Urinary bladder (tissue), 4 donors: ENCODE measurements at places on chromosomes 1 and 21. TPM values are rescaled to one million over a fixed set of nuclear protein-coding genes. Genes with fewer than 3 reads are reported as not detected.

GRCh38 chr1:40951943-40952743 lies 27.4 kb upstream of the CTPS1 start:
- DNase-seq: no peak

- DNase-seq: no peak
Measured at GRCh38 chr1:179591592-179592580, at the start of gene TDRD5. Gene TDRD5 (plus strand): TSS chr1:179591832. CDS start chr1:179592616, 784 bp downstream.

DNA sequence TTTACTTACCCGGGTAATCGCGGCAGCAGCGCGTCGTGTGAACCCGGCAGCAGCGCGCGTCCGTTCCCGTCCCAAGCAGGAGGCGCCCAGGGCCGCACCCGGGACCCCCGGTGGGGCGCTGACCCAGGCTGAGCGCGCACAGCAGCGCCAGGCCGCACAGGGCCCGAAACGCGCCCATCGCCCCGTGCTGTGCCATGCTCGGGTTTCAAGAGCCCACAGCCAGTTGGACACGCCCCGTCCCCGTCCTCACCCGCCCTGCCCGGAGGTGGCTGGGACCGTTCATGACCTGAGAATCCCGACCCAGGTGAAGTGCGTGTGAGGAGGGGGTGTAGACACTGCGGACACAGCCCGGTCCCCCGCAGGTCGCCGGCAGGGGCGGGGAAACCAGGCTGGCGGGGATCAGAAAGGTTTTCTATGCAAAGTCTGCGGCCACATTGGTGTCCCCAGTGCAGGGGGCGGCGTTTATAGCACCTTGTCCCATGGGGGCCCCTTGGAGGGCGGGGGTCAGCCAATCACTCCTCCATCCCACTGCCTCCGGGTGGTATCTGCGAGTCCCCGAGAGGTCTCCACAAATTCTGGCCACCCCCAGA lies at the start of gene TNFRSF18:
TSS of gene TNFRSF18 (minus strand) at position 217 of the 590 bp plus-strand sequence. CDS start at position 196, 21 bp downstream.
- DNase-seq: no peak

DNA sequence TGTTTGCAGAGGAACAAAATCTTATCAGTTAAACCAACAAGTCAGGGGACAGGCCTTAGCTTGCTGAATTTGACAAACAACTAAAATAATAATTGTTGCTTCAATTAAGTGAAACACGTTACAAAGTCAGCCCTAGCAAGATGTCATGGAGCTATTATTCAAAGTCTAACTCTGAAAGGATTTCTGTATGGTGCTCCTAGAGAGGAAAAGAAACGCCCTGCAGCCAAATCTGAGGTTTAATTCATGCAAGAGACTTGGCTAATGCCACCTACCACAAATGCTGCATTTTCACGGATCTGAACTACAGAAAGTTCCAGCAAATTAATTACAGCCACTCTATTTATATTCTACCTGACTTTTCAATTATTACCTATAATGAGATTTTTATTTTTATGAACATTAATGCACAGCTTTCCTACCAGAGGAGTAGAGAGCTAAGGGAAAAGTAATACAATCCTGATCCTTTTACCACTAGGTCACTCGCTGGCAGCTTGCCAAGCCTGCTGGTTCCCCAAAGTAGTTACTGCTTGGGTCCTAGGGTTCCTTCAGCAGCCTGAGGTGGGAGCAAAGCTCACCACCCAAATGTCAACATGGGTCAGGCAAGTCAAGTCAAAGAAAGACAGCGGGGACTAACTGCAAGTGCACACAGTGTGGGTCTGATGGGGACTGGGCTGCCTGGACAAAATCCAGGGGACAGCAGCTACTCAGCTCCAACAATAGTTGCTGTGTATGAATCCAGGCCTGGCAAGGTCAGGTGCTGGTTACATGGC lies 8.5 kb downstream of the COLGALT2 start:
- no peak for DNase-seq

GRCh38 chr1:41766546-41766945 lies 152.2 kb downstream of the HIVEP3 start:
- no peak for DNase-seq

DNA sequence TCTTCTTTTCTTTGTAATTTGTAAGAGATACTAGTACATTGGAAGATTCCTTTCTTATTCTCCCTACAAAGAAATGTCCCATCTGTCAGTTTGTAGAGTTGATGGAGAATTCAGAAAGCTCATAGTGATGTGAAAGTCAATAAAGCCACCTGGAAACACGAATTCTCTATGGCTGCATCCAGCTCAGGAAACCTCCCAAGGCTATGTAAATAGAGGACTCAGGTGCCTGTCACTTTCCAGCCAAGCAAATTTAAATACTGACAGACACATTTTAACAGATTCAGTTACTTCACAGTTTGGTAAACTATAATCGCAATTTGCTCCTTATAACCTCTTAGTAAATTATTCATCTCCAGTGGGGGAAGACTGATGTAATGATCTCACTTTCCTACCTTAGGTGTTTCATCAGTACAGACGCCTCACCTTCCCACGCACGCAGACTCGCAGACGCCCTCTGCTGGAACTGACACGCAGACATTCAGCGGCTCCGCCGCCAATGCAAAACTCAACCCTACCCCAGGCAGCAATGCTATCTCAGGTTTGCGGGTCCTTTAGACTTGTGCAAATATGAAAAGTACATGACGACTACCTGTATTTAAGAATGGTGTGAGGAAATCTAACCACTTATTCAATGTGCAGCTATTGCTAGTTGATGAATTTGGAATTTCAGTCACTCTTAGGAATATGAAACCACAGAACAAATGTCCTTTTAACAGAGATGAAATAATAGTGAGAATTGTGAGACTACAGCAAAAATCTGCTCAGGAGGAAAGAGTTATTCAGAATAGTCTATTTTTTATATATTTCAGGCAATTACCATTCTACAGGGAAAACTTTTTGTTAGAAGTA lies 60.6 kb downstream of the PTPRC start:
- no peak for DNase-seq

DNA sequence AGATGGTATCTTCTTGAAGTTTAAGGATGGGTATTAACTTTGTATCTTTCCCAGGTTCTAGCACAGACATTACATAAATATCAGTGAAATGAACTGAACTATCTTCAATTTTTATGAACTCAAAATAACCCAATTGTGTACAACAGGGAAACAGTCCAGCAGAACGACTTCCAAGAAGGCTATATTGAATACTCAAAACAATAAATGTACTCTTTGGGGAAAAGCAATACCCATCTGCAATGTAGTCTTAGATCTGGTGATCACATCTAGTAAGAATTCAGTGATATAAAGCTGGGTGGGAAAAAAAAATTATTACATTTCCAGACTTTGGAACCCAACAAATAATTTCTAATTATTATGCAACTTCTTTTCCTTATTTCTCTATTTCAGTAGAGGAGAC lies 33.1 kb upstream of the GORAB start:
- DNase-seq: no peak

- no peak for DNase-seq
Measured at GRCh38 chr1:242128951-242129502, 130.1 kb upstream of the MAP1LC3C start.

DNA sequence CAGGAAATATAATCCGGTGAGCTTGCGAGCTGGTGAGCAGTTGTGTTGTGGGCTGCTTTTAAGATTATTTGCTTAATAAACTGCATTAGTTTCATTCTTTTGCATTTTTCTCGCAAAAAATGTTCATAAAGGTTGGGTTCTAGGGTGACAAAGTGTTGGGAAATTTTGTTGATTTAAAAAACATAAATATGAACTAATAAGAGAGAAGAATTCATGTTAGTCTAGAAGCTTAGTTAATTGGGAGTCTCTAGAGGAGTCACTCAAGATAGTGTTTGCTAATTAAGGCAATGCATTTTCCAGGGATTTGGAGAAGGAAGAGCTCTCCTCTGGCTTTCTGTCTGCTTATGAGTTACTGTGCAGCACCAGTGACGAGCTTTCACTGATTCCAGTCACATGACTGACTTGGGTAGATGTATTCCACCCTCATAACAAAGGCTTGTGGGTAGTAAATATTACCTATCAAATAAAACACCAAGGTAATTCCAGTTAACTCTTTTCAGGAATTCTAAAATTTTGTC lies 417.0 kb downstream of the PTBP2 start:
- no peak for DNase-seq

DNA sequence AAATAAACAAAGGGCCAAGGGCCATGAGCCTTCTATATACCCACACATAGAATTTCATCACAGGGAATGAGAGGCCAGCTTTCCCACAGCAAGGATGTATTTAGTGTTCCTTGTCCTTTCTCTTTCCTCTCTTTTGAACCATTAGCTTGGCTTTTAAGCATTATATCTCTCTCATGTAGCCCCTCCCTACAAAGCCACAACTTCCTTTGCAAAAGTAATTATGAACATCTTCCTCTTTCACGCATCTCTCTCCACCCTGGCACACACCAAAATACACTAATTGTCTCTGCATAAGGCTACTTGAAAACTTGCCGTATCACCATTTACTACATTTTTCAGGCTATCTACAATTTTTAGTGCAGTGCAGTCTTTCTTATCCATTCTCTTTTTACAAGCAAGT lies 1.9 kb upstream of the AK5 start:
- DNase-seq: no peak

- DNase-seq: no peak
Measured at GRCh38 chr1:169451218-169451824, 24.0 kb upstream of the CCDC181 start.

DNA sequence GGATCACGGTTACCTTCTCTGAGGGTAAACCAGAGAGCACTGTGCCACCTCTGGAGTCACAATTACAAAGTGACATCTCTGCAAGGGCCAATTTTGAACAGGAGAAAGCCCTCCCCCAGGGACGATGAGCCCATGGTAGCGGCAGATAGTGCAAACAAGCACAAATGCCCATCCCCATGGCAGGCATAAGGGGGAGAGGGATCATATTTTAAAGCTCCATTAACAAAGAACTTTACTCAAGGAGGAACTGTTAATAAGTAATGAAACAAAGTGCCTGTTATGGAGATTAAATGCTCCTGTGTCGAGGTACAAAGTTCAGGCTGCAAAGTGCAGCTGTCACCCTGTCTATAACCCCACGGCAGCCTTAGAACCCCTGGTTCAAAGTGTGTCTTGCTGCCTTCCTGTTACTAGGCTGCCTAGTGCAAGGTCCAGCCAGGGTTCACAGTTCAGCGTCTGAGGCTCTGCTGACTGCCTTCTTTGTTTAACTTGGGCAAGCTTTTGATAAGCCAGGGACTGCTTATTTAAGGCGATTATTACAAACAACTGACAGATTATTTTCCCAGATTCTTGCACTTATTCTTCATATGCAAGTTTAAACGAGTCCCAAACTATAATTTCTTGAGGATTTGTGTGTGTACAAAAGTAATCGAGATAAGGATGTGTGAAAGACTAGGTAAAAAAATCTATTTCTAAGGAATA lies 75.7 kb upstream of the NRIP1 start:
- no peak for DNase-seq

DNA sequence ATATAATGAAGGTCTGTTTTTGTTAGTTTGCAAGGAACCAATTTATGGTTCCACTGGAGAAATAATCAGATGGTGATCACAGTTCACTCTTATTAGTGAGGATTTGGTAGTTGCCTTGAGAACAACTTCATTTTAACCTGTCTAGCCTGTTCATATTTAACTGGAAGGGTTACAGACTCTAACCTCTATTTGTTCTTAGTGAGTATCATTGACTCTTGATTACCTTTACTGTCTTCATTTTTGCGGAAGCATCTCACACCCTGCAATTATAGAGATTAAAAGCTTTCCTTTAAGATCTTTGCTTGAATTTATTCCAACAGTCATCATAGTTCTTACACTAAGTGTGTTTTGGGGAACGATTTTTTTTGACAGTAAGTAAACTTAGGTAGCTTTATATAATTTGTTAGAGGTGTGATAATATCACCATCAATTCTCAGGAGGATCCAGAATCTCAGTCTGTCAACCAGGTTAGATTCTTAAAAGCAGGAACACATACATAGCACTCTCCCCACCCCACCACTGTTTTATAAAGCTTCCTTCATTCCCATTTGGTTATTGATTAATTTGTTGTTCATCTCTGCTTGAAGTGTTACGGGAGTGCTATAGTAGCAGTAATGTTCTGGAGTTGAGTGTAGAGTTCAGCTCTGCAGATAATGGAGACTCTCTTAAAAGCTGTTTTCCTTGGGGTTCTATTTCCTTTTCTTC lies 30.1 kb downstream of the B3GALT2 start:
- no peak for DNase-seq

DNA sequence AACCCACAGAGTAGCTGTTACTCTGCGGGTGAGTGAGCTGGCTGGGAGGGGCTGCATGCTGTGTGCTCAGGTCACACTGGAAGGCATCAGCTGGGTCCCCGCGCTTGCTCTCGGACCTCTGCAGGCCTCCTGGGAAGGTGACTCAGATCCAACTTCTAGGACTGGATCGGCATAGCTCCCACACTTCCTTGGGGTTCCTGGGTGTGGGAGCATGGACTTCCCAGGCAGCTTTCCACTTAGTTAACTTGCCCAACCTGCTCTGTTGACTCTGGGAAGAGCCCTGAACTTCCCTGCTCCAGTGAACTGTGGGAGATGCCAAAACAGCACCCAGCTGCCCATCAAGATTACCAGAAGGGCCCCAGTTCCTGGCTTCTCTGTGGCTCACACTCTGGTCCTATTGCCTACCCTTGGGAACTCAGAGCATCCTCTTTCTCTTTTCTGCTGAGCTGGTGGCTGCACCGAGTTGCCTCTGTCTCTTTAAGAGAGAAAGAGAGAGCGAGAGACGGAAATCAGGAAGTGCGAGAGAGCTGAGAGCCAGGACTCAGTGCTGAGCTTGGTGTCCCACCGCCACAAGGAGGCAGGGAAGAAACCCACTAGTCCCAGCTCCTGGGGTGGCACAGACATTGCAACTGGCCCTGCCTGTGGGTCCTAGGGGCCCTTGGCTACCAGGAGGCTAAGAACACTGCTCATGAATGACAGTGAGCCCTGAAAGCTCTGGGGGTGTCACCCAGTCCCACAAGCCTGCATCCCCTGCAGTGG lies at the start of gene IKBKE:
TSS of gene IKBKE (plus strand) at position 544 of the 759 bp plus-strand sequence. CDS start 2,752 bp downstream, outside the sequence.
- DNase-seq: no peak

- no peak for DNase-seq
Measured at GRCh38 chr1:21042929-21043605, 133.6 kb downstream of the EIF4G3 start.

DNA sequence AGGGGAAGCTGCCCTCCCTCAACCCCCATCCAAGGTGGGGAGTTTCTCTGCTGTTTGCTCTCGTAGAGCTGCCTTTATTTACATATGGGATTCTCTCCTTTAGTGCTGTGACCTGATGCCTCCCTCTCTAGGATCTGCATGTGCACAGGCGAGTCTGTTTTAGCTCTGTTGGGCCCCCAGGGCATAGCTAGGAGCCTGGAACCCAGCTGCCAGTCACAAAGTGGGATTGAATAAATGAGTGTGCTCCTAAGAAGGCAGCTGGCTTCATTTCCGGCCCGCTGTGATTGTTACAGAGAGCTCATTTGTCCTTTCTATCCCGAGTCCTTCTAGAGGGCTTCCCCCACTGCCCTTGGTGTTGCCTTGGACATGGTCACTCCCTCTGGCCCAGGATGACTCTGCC lies 176.6 kb downstream of the GRIK3 start:
- DNase-seq: no peak

GRCh38 chr1:85090225-85090624 lies 41.9 kb upstream of the MCOLN3 start:
- DNase-seq: no peak

The MDM4 gene
- 148 TPM for total RNA-seq

The OR10Z1 gene
- not detected for total RNA-seq

The FMO5 gene
- total RNA-seq: 9.5 TPM
